ENCODE measurements at places on chromosomes 6 and 20. TPM values are rescaled to one million over a fixed set of nuclear protein-coding genes. Genes with fewer than 3 reads are reported as not detected.

The TNFRSF6B gene
- 1.4 TPM for total RNA-seq

The NMBR gene
- total RNA-seq: not detected

- no peak for DNase-seq
Observed at GRCh38 chr6:41836022-41836659, 48.6 kb downstream of the TOMM6 start.

DNA sequence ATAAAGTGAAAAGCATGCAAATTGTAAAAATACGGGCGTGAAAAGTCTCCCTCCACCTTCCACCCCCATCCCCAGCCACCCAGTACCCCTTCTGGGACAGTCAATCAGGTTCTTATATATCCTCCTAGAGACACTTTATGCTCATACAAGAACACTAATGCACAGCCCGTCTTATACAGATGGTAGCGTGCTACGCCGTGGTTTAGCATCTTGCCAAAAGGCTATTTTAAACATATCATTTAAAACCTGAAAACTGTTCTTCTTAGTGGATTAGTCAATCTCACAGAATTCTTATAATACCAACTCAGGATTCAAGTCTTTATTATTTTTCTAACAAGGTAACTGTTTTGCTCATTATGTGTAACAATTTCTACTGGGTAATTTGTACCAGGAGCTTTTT lies 57.2 kb upstream of the MRPS10 start:
- no peak for DNase-seq

- no peak for DNase-seq
Observed at GRCh38 chr6:168888786-168889345, 364.8 kb downstream of the THBS2 start.

DNA sequence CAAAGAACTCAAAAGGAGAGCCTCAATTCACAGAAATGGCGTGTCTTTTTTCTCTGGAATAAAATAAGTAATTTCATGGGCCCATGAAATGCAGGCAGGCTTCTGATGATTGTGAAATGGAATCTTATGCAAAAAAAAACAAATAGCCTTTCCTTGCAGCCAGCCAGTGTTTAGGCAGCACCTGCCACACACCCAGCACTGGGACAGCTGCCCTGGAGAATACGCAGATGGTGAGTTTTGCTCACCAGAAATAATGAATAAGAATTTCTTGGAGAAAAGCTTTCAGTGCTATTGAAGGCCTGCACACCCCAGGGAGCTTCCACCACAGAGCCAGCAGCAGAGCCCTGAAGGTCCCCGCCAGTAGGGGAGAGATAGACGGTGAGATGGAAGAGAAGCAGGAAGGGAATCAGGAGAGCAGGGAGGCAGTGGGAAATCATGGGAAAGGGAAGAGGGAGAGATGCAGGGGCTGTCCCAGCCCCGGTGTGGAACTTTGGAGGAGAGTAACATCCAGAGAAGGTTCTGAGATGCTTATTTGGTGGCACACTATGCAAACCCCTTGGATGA lies 54.9 kb downstream of the PXDC1 start:
- no peak for DNase-seq

- DNase-seq: no peak
Observed at GRCh38 chr20:41499961-41500725, 118.0 kb downstream of the CHD6 start.

- no peak for DNase-seq
Observed at GRCh38 chr20:44609006-44609515, 26.7 kb downstream of the PKIG start.

GRCh38 chr6:144413418-144413817 lies 128.3 kb downstream of the UTRN start:
- no peak for DNase-seq

GRCh38 chr6:84052204-84052882 lies 18.8 kb downstream of the MRAP2 start:
- peak; percentile 84 for DNase-seq

GRCh38 chr6:125285936-125286335 lies 15.8 kb downstream of the HDDC2 start:
- no peak for DNase-seq

Data from right cardiac atrium (tissue), 5 donors.